Renal cortical epithelial cell (primary cell): ENCODE measurements at places on chromosomes 2 and 18. TPM values are rescaled to one million over a fixed set of nuclear protein-coding genes. Genes with fewer than 3 reads are reported as not detected.

DNA sequence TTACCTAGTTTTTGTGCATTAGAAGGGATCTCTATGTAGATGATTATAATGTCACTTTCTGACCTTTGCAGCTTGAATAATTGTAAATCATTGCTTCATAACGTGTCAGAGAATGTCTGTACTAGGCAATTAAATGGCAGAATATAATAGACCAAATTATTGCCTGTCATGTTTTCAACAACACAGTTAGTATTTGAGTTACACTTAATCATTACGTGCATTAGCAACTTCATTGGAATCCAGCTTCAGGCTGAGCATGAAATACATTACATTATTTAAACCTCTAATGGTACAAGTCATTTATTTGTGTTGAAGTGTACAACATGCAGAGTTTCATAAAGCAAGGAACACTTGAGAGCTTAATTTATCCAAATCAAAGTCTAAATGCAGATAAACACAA lies 48.0 kb downstream of the ZNF407 start:
- peak; percentile 78 for DNase-seq

- DNase-seq: no peak
Observed at GRCh38 chr18:44795241-44795640, 114.6 kb downstream of the SETBP1 start.

GRCh38 chr2:9382604-9383235 lies 40.6 kb downstream of the ITGB1BP1 start:
- DNase-seq: peak; percentile 70

DNA sequence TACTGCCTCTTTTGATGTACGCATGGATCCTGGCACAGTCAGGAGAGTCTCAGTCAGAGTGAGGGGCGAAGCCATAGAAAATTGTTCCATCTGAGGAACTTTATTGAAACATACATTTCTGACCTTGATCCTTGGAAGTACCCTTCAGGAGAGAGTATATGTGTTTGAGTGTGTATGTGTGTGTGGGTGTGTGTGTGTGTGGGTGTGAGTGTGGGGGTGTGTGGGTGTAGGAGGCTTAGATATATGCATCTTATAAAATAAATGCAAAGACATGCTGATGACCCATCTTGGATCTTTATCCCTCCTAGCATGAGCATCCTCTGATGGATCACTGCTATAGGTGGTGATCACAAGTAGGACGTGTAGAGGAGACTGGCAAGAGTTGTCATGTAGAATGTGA lies 93.5 kb downstream of the SETBP1 start:
- no peak for DNase-seq

The DLGAP1 gene
- 1.7 and 7.2 TPM in 2 replicates for total RNA-seq

DNA sequence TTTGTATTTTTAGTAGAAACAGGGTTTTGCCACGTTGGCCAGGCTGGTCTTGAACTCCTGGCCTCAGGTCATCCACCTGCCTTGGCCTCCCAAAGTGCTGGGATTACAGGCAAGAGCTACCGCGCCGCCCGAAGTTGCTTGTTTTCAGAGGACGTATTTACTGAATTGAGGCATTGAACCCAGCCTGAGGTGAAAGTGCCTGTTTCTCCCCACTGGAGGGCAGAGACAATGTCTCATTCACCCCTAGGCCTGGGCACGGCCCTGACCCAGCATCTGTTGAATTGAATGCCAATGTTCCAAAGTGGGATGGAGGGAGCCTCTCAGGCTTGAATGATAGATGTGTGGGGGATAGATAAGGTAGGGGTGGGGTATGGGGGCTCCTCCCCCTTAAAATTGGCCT lies 4.5 kb upstream of the TMBIM1 start:
- no peak for DNase-seq

The MYO7B gene
- total RNA-seq: 0.17 and 0.25 TPM in 2 replicates

- no peak for DNase-seq
Observed at GRCh38 chr2:10478916-10479315, 30.8 kb upstream of the ODC1 start.

The CHAC2 gene
- total RNA-seq: 4.8 and 10.8 TPM in 2 replicates

The MEP1B gene
- not detected in 2 replicates for total RNA-seq

- peak; percentile 59 for DNase-seq
Observed at GRCh38 chr2:156405586-156405985, 30.6 kb upstream of the GPD2 start.

- no peak for DNase-seq
Observed at GRCh38 chr2:71710367-71711132, 257.2 kb downstream of the DYSF start.

The DHRS9 gene
- total RNA-seq: 0.52 TPM in 1 of 2 replicates, not detected in the other

The GAREM2 gene
- total RNA-seq: 0.69 and 3.0 TPM in 2 replicates

GRCh38 chr2:120007851-120008250 lies 5.0 kb upstream of the EPB41L5 start:
- no peak for DNase-seq

- DNase-seq: peak; percentile 90
Observed at GRCh38 chr2:204441316-204441715, 104.0 kb upstream of the PARD3B start.

The LRRC30 gene
- not detected in 2 replicates for total RNA-seq

The SLC9A2 gene
- 0.25 and 6.4 TPM in 2 replicates for total RNA-seq

GRCh38 chr2:5869936-5870335 lies 177.8 kb downstream of the SOX11 start:
- no peak for DNase-seq

The CAB39 gene
- total RNA-seq: 148 and 169 TPM in 2 replicates

- no peak for DNase-seq
Observed at GRCh38 chr2:71422786-71423185, 30.6 kb upstream of the DYSF start.

The HRH4 gene
- total RNA-seq: 0.05 TPM in 1 of 2 replicates, not detected in the other

The HOXD9 gene
- total RNA-seq: 2.4 and 15.7 TPM in 2 replicates
